ENCODE measurements at places on chromosomes 5 and 9. TPM values are rescaled to one million over a fixed set of nuclear protein-coding genes. Genes with fewer than 3 reads are reported as not detected.

DNA sequence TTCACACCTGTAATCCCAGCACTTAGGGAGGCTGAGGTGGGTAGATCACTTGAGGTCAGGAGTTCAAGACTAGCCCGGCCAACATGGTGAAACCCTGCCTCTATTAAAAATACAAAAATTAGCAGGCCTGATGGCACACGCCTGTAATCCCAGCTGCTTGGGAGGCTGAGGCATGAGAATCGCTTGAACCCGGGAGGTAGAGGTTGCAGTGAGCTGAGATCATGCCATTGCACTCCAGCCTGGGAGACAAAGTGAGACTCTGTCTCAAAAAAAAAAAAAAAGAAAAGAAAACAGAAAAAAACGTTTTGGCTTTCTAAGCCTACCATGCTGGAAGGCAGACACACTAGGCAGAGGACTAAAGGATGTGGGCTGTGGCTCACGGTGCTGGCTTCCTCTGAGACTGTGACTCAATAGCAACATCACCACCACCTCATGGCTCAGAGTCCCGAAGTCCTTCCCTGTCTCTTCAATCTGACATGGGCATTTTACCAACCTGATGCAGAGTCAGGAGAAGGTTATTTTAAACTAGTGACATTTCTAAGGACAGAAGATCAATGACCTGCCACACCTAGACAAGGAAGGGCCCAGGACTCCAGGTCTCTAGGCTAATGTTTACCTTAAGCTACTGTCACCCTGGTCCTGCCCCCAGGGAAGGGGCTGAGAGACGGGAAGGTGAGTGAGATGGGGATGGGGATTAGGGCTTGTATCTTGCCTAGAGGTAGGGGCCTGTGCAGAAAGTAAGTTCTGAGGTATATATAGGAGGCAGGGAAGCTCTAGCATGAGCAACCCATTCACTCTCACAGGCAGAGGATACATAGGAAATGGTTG is 3.7 kb downstream of the ECSCR start:
- DNase-seq, result no peak

- no peak for DNase-seq
These were observed 261.8 kb downstream of the EBF1 start for GRCh38 chr5:158837908-158838307.

- DNase-seq, result no peak
These were observed 266.9 kb upstream of the PTGER4 start for GRCh38 chr5:40412771-40413170.

- DNase-seq, result no peak
These were observed 4.4 kb upstream of the QSOX2 start for GRCh38 chr9:136249877-136250559.

DNA sequence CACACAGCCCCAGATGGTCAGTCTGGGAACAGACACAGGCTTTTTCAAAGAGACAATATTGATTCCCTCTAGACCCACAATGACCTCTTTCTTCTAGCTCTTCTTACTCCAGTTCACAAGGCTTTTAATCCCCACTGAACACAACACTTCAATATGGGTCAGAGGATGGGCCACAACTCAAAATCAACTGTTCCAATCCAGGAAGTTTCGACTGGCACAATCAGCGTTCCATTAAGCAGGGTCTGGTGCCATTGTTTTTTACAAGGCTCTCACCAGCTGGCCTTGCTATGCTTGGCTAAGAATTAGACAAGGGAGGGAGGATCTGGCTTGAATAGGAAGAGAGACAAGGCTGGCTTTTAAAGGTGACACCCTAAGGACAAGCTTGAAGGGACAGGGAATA is 199.4 kb upstream of the SLC24A2 start:
- DNase-seq, result no peak

GRCh38 chr9:107348836-107349235 is 65.8 kb downstream of the RAD23B start:
- no peak for DNase-seq

- DNase-seq, result no peak
These were observed 4.4 kb upstream of the NDUFS4 start for GRCh38 chr5:53556001-53556400.

DNA sequence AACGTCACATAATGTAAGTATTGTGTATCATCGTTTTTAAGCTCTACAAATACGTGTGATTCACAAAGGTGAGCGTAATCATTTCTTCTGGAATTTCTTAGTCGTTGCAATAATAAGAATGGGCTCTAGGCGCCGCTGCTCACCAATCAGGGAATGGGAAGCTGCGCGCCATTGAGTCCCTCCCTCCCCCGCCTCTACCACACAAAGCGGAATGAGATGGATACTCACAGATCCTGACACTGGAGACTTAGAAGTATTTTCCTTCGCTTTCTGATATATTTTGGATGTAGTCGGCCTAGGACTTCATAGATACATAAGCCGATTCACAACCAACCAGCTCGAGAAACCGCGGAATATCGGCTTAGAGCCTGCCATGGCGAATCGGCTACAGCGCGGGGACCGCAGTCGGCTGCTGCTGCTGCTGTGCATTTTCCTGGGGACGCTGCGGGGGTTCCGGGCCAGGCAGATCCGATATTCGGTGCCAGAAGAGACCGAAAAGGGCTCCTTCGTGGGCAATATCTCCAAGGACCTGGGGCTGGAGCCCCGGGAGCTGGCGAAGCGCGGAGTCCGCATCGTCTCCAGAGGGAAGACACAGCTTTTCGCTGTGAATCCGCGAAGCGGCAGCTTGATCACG is at the start of gene PCDHGA11:
Gene PCDHGA11, plus strand, starts transcription at position 197 of the 634 bp plus-strand sequence. Its CDS starts 177 bp downstream, at position 374.
- DNase-seq, result no peak

DNA sequence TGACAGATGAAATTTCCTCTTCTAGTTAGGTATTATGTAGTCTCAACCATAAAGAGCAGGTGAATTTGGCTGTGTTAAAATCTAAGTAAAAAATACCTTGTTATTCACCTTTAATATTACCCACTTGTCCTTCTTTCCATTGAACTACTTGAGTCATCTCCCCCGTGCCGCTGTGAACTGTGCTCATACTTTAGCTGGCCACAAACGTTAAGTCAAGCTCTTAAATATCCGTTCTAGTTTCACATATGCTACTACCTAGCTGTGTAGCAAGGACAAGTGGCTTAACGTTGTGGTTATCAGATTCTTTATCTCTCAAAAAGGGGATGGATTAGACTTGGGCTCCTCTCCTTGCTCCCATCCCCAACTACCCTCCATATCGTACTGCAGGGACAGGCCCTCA is 110.4 kb downstream of the EFNA5 start:
- no peak for DNase-seq

DNA sequence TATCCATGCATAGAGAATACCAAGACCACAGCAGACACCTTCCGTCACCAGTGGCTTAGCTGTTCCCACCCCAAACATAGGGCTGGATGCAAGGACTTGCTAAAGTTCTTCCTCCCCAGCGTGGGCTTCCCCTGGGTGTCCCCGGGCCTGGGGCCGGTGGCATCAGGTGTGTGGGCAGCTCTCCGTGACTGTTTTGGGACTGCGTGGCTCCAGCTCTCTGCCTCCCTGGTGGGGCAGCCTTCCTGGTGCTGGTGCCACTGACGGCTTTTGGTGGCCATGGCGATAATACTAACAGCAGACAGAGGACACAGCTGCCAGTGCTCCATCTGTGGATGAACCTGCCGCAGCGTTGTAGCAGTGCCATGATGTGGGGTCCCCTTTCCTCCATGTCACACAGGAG is 4.9 kb downstream of the CACFD1 start:
- no peak for DNase-seq

DNA sequence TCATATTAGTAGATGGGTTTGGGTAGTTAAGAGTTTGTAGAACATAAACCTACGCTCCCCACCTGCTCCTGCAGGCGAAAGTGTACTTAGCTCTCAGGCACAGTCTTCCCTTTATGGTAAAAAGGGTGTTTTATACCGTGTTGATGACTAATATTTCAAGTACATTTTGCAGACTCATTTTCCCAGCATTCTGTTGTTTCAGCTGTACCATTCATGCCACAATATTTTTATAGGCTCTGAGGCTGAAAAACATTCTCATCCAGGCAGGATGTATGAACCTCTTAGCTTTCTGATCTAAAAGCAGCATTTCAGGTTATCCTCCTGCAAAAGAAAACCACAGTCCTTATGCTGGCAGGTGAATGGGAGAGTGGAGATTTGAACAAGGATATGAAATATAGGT is 231.4 kb downstream of the NR2F1-AS1 start:
- DNase-seq, result no peak

GRCh38 chr5:174625591-174626350 is 98.6 kb upstream of the MSX2 start:
- no peak for DNase-seq

GRCh38 chr9:571741-572140 is 269.8 kb upstream of the DMRT1 start:
- no peak for DNase-seq

DNA sequence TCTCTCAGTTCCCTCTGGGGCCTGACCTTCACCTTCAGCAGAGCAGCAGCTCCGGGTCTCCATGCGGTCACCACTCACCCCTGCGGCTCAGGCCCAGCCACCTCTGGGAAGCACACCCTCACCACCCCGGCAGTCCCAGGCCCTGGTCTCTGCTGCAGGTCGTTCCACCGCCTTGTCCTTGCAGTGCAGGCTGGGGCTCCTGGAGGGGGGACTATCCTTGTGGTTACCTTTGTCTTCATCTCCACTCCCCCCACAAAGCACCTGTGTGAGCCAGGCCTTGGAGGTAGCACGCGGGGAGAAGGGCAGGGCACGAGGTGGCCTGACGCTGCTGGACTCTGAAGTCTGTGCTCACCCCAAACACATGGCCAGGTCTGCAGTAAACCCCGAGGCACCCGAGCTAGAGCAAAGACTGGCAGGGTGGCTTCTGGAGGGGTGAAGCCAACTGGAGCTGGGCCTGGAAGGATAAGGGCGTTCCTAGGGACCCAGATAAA is 33.2 kb upstream of the RXRA start:
- no peak for DNase-seq

DNA sequence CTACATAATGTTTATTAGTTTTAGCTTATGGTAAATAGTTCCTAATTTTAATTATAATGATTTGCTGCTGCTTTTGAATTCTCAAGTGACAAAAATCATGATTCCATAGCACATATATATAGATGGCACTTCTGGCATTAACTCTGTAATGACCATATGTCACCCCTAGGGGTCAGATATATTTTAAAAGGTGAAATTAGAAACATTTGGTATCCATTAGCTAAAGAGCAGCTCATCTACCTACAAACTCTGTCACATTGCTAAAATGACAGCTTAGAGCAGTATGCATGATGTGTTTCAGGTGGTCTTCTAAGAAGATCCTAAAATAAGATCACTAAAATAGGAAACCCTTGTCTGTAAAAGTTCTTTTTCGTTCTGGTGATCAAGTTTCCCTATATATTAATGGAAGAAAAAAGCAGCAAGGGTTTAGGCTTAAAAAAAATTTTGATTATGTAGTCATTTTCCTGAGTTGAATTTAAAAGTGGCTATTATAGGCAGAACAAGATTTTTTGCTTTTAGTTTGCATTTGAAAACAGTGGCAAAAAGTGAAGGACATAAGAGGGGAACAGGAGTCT is 157.7 kb upstream of the POU5F2 start:
- DNase-seq, result no peak

- DNase-seq, result no peak
These were observed 35.8 kb downstream of the VLDLR start for GRCh38 chr9:2657427-2657826.

DNA sequence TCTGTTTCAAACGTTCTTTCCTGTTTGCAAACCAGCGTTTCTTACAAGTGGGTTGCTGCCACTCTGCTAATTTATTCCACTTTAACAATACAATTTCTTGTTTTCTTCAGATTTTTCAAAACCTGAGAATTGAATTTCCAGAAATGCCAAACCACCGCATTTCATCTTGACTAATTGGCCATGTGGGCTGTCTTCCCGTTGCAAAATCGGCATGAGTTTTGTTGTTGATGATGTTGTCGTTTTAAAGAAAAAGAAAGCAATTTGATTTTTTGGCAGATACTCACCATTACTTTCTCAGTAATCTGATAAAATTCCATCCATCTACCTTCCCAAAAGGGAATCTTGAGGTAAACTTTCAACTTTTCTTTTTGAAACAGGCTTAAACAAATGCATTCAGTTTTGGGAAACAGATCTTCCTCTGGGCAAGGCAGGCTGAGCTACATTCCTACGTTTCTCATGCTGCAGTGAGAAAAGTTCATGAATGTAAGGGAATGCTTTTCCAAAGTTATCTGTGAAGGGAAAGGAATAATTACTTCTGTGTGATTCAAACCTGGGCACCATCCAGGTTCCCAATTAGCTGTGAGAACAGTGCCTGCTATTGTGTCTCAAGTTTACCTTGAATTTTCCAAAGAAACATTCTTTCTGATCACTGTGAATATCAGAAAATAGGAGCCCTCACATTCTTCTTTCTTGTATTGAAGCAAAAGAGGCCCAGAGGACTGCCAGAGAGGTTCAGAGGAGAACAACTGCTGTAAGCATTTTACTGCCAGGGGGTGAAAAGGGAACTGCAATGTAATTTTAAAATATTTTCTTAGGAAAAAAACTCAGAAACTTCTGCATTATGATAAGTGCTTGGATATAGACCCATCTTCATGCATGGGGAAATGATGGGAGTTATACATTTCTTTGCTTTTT is 100.7 kb upstream of the TUT7 start:
- no peak for DNase-seq

- DNase-seq, result no peak
These were observed 17.9 kb upstream of the ZNF474 start for GRCh38 chr5:122111460-122111859.

- DNase-seq, result no peak
These were observed 790.1 kb downstream of the EFNA5 start for GRCh38 chr5:106880656-106881055.

- no peak for DNase-seq
These were observed 82.8 kb upstream of the TLX3 start for GRCh38 chr5:171226096-171226754.

GRCh38 chr9:81574405-81574804 is 114.9 kb downstream of the TLE1 start:
- DNase-seq, result no peak

DNA sequence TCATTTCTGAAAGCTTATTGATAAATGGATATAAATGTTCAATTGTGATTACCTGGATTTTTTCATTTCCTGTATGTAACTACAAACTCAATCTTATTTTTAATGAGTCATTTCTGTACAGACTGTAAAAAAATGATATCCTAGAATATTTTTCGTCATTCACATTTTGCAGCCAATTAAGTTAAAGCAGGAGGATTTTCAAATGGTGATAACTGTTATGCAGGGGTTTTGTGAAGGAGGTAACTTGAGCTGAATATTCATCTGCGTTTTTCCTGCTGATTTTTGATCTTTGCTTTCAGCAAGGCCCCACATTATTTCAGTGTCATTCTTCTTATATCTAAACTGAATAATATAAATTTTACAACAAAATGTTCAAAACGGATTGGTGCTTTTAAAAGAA is 74.1 kb downstream of the SLF1 start:
- DNase-seq, result no peak

Gene SLC6A3
- total RNA-seq, result not detected

Gene CCL19
- not detected for total RNA-seq

Gene UAP1L1
- 13.0 TPM for total RNA-seq

Gene CDX1
- 323 TPM for total RNA-seq

Gene C9orf43
- 0.21 TPM for total RNA-seq

Gene OTP
- total RNA-seq, result not detected

Gene ADAM19
- total RNA-seq, result 2.7 TPM

Gene CNTNAP3
- total RNA-seq, result 2.3 TPM

Gene C1QTNF2
- 0.56 TPM for total RNA-seq
